ENCODE measurements at places on chromosomes 5 and 9.

DNA sequence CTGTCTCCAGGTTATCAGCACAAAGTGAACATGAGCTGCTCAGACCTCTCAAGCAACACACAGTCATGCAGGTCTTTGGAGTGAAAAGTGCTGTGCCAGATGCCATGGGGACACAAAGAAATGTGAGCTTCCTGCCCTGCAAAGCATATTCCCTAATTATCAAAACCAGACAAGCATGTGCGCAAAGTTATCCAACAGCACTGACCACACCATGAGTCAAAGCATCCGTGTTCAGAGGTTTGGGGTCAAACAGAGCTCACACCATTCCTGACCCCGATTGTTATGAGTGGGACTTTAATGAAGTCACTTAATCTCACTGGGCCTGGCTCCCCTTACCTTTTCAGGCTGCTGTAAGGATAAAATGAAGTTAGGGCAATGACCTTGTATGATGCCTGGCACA is 138.5 kb downstream of the SLIT3 start:
- DNase-seq = no peak

- no peak for DNase-seq
Measured at GRCh38 chr5:143955141-143955540, 143.2 kb downstream of the HMHB1 start.

DNA sequence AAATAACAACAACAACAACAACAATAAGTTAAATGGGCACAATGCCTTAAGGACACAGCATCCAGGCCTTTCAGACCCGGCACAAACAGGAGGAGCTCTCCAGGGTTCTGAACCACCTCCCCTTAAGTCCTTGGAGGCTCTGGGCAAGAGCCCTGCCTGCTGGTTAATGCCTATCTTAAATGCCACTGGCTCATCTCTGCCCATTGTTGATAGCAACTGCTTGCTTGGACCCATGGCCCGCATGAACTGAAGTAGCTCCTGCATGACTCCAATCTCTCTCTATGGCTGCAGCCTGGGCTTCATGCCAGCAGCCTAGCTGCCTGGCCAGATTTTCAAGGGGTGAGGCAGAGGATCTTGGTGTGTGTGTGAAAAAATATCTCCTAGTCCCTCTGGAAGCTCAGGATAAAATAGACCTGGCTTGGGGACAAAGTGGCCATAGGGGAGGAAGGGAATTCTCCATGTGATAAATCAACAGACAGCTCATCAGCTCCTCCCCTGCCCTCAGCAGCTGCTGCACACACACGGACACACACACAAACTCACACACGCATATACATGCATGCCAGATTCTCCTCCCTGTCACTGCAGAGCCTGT is 27.4 kb downstream of the FAM219A start:
- peak; percentile 34 for DNase-seq

DNA sequence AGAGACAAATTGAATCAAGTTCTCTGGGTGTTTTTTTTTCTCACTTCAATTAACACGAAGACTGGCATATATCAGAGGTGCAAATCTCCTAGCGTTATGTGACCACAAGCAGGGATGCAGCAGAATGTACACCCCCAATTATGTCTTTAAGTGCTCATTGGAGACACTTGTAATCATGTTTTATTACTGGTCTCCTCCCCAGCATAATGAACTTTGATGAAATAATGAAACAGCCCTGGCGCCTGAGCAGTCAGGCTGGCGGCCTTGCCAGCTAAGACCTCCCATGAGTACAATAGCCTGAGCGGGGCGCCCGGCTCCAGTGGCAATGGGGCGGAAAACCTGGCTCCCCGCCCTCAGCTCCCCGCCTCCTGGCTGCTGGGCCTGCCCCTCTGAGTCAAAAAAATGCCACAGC is 209.4 kb upstream of the MSX2 start:
- DNase-seq = no peak

DNA sequence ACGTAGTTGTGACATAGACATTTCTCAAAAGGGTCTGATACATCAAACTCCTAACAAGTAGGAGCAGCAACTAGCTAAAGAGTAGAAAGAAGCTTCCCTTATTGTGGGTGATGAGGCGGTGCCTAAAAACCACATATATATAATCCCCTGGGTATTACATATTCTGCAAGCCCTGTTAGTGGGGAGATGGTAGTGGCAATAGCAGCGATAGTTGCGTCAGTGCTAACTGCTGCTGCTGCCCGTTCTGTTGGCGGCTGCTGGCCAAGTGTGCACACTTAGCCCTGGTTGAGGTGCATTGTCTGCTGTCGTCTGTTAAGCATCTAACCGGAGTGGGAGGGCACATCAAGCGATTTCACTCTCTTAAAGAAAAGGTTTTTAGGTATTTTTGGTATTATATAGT is 35.8 kb downstream of the VLDLR start:
- peak; percentile 17 for DNase-seq

DNA sequence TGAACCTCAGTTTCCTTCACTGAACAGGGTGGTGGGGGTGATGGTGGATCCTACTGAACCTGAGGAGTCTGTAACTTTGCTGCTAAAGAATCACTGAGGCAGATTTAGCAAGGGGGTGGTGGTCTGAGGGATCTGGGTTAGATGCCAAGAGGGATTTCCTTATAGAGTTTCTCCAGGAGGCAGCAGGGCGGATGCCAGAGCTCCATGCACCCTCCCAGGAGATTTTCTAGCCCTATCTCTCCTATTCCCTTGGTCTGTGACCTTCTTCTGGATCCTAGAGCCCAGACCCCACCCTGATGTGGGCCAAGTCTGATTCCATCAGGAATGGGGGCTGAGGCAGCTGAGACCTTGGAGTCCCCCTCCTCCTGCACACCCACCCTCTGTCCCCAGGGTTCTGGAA is 6.0 kb downstream of the PTGS1 start:
- no peak for DNase-seq

- DNase-seq = no peak
Measured at GRCh38 chr5:137316346-137316736, 182.8 kb downstream of the SPOCK1 start.

GRCh38 chr5:94402096-94402495 is 216.3 kb downstream of the KIAA0825 start:
- DNase-seq = no peak

- DNase-seq = no peak
Measured at GRCh38 chr5:109779036-109779735, 89.5 kb downstream of the MAN2A1 start.

DNA sequence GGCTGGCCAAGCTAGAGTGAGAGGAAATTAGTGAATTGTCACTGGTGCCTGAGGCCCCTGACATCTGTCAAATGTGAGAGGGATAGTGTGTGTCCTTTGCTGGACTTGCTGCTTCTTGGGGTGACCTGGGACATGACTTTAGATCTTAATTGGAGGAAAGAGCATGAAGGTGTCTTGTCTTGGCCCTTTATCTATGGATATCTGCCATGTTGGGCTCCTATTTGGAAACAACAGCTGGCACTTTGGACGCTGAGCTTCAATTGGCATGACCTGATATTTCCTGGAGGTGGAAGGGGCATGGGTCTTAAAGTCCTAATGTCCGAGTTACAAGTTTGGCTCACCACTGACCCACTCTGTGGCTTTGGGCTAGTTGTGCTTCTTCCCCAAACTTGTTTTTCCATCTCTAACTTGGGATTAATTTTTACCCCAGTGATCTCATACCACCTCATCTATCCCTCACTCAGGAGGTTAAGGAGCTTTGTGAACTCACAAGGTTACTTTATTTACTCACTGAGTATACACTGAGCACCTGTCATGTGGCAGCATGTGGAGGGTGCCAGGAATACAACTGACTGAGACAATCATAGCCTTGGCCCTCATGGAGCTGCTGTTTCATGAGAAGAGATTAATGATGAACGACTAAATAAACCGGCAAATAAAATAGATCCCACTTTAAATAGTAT is 30.1 kb upstream of the CXCL14 start:
- no peak for DNase-seq

- DNase-seq = peak; percentile 40
Measured at GRCh38 chr5:139295346-139296057, 2.0 kb downstream of the MATR3 start.

- no peak for DNase-seq
Measured at GRCh38 chr5:11172484-11172883, 411.4 kb upstream of the DAP start.

DNA sequence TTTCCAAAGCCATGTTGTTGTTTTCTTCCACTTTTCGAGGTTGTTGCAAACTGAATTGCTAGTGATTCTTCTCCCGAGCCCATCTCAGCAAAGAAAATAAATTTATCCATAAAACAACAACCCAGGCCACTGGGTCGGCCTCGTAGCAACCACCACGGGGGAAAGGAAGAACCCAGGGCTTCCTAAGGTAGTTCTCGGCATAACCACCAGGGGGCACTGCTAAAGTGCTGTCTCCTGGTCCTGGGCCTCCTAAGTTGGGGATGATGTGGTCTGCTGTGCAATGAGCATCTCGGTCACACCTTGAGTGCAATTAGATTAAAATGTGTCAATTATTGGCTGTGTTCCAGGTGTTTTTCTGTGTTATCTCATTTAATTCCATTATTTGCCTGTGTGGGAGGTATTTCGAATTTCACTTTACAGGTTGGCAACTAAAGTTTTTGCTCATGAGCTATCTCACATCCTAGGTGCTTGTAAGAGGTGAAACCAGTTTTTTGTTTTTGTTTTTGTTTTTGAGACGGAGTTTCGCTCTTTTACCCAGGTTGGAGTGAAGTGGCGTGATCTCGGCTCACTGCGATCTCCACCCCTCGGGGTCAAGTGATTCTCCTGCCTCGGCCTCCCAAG is 102.8 kb upstream of the DAP start:
- peak; percentile 79 for DNase-seq

DNA sequence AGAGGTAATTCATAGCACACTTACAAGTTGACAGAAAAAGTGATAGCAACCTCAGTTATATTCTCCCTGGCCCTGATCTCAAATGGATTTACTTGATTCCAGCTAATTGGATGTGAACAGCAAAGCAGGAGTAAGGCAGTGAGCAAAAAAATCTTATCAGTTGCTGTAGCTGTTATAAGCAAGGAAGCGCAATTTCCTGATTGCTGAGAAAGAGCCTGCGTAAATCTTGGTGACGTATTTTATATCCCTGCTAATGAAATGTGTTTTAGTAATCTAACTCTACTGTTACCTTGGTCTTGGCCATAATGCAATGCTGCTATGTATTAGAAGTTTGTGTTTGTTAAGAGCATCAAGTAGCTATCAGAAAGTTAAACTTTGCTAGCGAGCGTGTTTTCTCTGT is 661.2 kb upstream of the SEMA6A start:
- no peak for DNase-seq

- DNase-seq = no peak
Measured at GRCh38 chr9:27542508-27542907, 12.9 kb upstream of the MOB3B start.

DNA sequence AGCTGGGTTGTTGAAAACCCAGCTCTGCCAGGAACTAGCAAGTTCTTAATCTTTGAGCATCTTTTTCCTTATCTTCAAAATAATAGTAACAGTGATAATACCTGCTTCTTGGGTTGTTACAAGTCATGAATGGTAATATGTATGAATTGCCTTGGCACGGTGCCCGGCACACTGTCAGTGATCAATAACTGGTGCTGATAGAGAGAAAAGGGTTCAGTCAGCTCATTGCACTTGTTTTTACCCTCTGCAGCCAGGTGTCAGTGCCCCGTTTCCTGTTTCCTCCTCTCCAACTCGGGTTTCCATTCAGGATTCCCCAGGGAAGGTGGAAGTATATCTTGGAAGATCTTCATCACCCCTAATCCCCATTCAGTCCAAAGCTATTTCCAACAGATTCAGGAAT is 15.8 kb upstream of the NIPAL4 start:
- DNase-seq = no peak

- DNase-seq = no peak
Measured at GRCh38 chr5:54756796-54757402, 228.5 kb downstream of the ESM1 start.

- DNase-seq = no peak
Measured at GRCh38 chr5:116272281-116272941, 187.6 kb downstream of the COMMD10 start.

GRCh38 chr5:17828681-17829080 is 194.4 kb downstream of the TAF11L14 start:
- DNase-seq = no peak
